ENCODE measurements at places on chromosomes 4 and X. TPM values are rescaled to one million over a fixed set of nuclear protein-coding genes. Genes with fewer than 3 reads are reported as not detected.

Gene UGT2B17
- not detected for total RNA-seq

Gene CC2D2A
- total RNA-seq: 8.6 TPM

DNA sequence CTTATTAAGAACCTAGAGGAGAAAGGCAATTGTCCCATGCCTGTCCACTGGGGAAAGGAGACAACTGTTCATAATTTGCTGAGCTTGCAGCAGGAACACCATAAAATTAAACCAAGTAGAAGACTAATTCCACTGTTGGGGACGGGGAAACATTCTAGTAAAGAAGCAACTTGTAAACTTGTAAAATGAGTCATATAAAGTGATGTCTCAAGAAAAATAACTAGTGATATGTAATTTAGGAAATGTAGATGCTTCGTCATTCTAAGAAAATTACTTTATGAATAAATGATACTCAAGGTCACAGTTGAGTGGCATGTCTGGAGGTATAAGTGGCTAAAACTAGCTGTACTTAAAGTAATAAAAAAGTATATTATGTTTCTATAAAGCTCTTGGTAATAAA lies 121.2 kb upstream of the MID1 start:
- H3K27ac ChIP-seq: no peak overlapping the region
- no peaks in the 10 kb centered on the region for H3K36me3 ChIP-seq
- H3K27me3 ChIP-seq: peaks cover 75% of the 10 kb centered on the region
- H3K4me3 ChIP-seq: no peak overlapping the region
- no peaks in the 10 kb centered on the region for H3K4me1 ChIP-seq

Gene FHDC1
- 2.0 TPM for total RNA-seq

DNA sequence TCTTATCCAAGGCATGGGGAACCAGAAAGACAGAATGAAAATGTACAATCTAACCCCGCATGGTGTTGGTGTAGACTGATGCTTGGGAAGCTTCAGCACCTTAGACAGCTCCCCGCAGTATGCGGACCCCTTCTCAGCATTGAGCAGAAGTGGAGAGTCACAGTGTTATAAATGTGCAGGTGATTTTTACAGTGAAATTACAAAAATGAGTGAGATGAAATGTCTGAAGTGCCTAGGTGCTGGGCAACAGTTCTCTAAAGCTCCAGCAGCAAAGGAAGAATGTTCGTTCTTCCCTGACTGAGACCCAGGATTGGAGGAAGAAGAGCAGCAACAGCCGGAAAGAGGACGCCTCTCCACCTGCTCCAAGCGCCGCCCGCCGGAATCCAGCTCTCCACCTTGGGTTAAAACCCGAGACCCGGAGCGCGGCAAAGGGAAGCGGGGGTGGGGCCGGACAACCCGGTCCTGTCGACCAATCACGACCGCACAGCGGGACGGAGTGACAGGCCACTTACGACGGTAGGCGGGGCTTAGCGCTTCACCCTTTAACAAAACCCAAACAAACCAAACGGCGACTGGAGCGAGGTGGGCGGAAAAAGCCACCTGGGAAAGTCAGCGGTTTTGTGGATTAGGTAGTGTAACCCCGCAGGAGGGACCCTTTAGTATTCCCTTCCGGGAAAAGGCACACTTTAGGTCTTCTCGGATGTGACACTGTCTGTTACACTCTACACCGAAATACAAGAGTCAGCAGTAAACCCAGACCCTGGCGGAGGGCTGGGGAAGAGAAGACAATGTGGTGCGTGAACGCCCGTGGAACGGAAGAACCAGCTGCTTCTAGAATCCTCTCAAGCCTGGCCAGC lies at the start of gene GLRA3:
Gene GLRA3, minus strand, starts transcription at position 403 of the 857 bp plus-strand sequence. CDS start 436 bp downstream, outside the sequence.
- H3K4me1 ChIP-seq: peaks cover 7% of the 10 kb centered on the region
- peak within 1 kb of the TSS; percentile 78 for H3K4me3 ChIP-seq
- H3K36me3 ChIP-seq: no peaks in the 10 kb centered on the region
- no peaks in the 10 kb centered on the region for H3K27me3 ChIP-seq
- peak; percentile 65 for DNase-seq

Gene RNF212
- total RNA-seq: not detected

Data from MCF 10A (cell line).